GM13976 (cell line): ENCODE measurements at places on chromosomes 4 and X.

DNA sequence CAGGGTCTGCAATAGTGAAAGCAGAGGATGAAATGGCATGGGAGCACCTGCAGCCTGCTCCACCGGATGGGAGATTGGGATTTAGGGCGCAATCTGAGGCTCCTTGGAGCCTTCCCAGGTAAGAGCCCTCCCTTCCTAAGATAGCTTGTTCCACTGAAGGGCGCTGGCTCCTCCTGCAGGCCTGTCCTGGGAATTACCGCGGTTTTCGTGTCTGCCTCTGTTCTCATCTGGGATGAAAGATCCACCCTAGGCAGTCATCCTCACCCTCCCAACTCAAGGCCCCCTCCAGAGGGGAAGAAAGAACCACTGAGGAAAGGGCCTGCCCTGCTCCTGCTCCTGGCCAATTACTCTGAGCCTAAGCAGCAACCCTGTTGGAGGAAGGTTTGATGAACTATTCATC, 547.5 kb downstream of the SMARCA1 start:
- peak; percentile 17 for DNase-seq

DNA sequence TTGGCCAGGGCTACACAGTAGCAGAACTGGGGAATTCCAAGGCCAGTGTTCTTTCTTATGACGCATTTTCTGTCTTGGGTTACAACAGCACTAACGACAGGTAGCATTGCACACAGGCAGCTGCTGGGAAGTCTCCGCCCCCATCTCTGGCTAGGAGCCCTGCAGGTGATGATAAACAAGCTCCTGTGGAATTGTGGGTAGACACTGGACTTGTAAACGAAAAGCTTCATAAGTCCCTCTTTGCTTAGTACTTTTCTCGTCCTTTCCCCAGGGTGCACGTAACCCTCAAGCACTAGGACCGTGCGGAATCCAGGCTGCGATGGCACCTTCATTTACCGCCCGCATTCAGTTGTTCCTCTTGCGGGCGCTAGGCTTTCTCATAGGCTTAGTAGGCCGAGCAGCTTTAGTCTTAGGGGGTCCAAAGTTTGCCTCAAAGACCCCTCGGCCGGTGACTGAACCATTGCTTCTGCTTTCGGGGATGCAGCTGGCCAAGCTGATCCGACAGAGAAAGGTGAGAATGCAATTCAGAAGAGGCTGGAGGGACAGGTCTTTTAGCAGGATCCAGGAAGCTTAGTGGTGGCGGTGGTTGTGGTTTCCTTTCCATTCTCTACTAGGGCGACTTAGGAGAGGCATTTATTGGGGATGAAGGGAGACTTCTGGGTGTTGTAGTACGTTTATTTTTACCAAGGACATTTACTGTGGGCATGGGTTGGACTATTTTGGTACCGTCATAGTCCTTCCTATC, at the start of gene FAAH2:
Gene FAAH2 (plus strand): TSS at position 200 of the 745 bp plus-strand sequence. CDS start 120 bp downstream, at position 320.
- DNase-seq: peak; percentile 24

DNA sequence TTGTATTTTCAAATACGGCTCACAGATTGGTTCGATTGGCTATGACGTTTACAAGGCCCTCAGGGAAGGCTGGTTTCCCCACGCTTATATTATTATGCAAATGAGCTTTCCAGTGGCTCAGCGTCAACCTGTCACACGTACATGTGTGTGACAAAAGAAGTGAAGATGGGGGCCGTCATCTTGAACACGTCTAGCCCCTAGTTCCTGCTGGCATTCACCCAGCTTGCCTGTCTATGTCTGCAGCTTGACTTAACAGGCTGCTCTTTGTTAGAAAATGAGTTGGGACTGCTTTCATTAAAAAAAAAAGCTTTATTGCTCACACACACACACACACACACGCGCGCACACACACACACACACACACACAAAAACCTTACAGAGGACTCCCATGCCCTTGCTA, 283.6 kb upstream of the CTSO start:
- no peak for DNase-seq

GRCh38 chr4:10732235-10732913, 47.8 kb upstream of the CLNK start:
- DNase-seq: no peak

DNA sequence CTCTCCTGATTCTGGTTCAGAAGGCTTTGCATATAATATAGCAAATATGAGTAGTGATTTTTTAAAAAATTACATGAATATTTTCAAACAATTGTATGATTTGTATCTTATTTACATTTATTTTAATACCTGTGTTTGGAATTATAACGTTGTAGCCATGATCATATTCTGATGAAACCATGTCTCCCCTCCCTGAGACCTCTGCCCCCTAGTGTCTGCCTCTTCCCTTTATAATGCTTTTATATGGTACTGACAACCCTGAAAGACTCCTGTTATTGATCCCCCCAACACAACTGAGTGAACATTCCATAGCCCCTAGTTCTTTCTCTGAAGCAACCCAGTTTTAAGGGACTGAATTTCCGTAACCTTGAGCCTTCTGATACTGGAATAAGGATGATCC, 187.4 kb downstream of the SOX3 start:
- DNase-seq: no peak

DNA sequence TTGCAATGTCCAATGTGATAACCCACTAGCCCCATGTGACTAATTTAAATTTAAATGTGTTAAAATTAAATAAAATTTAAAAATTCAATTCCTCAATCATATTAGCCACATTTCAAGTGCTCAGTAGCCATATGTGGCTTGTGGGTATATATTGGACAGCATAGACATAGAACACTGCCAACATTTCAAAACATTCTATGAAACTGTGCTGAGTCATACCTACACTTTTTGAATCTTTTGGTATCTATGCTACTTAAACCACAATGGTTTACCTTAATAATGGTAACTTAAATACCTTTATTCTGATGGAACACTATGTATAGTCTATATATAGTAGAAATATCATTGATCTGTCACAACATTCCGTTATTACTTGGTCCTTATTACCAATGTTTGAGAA, 223.4 kb upstream of the ATOH1 start:
- no peak for DNase-seq

DNA sequence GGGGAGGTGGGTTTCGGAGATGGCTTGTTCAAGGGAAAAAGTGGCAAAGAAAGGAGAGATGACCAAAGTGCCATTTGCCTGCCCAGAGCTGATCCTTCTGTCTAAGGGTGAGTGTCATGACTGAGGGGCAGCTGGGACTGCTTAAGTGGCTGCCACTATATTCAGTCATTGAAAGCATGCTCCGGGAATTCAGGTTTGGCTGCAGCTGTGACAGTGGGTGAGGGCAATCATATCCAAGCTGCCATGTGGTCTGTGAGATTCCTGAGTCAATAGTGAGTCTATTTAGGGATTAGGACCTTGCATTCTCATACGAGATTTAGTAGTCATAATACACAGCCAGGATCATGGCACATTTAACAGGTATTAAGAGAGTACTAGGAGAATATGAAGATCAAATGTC, 138.8 kb upstream of the BANK1 start:
- DNase-seq: no peak

- no peak for DNase-seq
Measured at GRCh38 chrX:116232833-116233232, 62.3 kb downstream of the AGTR2 start.

GRCh38 chr4:141158219-141158618, 24.9 kb upstream of the RNF150 start:
- DNase-seq: peak; percentile 24

- DNase-seq: no peak
Measured at GRCh38 chr4:21953653-21954052, 5.1 kb upstream of the KCNIP4 start.

DNA sequence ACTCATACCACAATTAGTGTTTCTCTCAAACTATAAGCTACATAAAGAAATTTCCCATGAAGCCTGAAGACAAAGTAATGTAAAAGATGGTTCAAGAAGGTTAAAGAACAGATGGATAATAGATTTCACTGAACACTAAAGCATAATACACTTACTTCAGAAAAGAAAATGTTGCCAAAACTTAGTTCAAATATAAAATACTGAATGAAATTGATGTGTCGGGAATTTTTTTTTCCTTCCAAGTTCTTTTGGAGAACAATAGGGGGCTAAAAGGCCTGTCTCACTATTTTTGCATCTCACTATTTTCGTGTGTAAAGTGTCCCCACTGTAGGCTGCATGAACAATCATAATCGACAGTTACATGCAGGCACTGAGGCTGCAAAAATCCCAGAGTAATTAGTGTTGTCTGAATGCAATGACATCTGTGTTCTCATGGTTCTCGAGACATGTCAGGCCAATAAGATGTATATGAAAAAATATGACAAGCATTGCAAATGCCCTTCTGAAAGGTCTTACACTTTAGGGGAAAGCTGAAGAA, 11.9 kb upstream of the MAB21L2 start:
- DNase-seq: no peak

GRCh38 chr4:184487503-184487902, 13.2 kb upstream of the IRF2 start:
- no peak for DNase-seq

DNA sequence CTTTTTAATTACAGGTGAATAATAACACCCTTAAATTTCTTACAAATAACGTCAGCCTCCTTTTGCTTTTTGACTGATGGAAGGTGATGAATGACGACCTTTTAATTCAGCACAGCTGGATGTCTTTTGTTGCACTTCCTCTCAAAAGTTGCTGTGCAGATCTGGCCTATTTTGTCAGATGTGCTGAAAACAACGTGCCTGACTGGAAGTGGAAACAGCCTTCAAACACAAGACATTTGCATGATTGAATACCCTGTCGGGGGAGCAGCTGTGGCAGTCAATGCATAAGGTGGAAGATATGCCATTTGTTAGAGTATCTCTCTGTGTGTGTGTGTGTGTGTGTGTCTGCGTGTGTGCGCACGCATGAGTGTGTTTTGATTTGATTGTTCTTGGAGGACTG, 579.7 kb downstream of the SPRY1 start:
- DNase-seq: no peak

- DNase-seq: no peak
Measured at GRCh38 chr4:7811536-7812191, 128.0 kb downstream of the AFAP1 start.

DNA sequence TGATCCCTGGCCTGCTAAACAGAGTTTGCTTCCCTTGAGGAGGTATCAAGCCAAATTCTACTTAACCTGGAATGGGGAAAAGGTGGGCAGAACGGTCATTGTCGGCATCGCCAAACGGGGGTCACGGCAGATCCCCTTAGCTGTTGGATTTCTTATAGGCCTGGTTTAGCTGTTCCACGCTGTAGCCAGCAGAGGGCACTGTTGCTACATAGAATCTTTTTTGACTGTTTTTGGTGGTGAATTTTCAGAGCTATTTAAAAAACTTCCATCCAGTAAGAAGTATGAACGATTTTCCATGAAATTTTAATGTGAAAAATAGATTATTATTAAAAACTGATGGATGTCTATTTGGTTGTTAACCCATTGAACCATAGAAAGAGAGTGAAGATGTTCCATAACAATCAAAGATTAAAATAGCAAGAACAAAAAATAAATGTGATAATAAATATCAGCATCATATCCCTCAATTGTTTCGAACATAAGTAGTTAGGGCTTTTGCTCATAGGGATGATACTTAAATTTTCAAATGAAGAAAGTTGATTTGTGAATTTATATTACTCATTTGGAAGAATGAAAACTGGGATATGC, 56.6 kb downstream of the LINC00632 start:
- DNase-seq: peak; percentile 34

DNA sequence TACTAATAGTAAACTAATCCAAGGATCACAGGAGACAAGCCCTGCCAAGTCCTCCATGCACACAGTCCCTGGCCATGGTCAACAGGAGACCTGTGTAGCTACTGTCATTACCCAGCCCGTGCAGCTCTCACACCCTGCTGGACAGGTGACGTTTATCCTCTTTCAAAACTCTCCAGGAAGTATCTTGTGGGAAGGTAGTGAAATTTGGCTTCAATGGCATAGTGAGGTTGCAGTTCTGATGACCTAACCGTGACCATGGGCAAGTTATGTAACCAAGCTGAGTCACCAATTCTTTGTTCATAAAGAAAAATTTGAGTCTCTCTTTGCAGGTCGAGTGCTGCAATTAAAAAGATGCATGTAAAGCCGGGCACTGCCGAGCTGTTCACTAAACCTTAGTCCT, 11.3 kb upstream of the SLC2A9 start:
- no peak for DNase-seq

GRCh38 chrX:270848-271367, 10.3 kb upstream of the PLCXD1 start:
- DNase-seq: no peak

- no peak for DNase-seq
Measured at GRCh38 chr4:101941816-101942358, 151.4 kb downstream of the BANK1 start.

DNA sequence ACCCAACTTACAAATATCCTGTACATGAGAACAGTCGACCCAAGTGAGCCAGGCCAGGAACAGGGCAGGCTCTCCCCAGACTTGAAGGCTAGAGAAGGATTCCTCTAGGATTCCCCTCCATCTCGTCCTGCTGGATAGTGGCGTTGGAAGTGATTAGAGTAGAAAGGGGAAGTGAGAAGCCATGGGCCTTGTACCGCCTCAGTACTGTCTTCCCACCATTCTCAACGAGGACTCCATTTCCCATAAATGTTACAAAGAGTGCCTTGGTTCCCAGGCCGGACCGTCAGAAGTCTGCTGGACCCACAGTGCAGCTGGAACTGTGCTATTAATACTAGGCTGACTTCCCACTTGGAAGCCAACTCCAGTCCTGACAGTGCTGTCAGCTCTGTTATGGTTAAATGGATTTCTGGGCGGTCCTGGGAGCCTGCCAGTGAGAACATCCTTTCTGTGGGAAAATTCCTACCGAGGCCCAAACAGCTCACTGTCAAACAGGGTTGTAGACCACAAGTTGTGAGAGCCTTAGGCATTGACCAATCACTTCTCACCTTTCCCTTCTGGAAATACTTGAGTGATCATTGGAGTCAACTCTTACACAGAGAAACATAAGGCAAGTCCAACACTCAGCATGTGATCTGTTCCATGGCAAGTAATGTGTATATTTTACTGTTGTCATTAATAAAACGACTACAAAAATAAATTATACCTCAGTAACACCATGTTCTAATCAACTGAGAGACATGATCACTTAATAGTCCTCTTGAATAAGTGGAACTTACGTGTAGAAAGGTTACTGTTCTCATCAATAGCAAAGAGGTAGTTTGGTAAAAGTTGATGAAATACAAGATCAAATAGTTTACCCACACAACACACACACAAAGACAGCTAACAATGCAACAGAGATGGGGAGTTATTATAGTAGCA, 58.4 kb downstream of the AMELX start:
- DNase-seq: no peak

DNA sequence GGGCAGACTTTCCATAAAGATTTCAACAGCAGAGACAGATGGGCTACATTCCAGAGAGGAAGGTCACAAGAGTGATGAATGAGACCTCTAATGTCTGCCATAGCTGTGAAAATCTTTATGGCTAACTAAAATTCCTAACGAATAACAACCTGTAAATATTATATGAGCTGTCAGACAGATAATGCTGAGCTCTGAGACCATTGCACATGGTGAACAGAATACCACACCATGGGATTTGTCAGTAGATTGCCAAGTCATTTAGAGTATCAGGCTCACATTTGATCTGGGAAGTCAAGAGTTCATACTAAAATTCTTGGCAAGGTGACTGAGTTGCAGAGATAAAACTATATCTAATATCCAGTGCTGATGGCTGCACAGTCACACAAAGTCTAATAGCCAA, 259.2 kb upstream of the FTHL17 start:
- no peak for DNase-seq
